ENCODE measurements at places on chromosomes 1 and 21.

DNA sequence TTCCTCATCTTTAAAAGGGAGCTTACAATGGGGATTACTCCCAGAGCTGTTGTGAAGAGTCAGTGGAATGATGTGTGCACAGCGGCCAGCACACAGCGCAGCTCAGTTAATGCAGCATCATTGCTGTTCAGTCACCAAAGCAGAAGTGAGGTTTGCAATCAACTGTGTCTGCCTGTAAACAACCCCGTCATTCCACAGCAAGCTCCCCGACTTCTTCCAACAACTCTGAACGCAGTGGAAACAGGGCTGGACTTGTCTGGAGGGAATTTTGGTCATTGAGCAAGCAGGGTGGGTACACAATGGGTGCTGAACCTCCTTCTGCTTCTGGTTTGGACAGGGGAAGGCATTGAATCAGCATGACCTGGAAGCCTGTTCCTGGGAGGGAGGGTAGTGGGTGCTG is 347.4 kb downstream of the PTPRU start:
- no peak for DNase-seq

GRCh38 chr1:70348399-70349165 is 5.9 kb downstream of the ANKRD13C start:
- no peak for DNase-seq

DNA sequence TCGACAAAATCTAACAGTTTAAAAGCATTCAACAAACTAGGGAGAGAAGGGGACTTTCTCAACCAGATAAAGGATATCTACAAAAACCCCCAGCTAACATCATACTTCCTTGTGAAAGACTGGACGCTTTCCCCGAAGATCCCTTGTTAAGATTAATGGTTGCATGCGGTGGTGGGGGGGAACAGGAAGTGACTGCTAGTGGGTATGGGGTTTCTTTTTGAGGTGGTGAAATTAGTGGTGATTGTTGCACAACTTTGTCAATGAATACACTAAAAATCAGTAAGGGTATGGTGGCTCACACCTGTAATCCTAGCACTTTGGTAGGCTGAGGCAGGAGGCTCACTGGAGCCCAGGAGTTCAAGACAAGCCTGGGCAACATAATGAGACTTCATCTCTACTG is 26.9 kb upstream of the EYA3 start:
- no peak for DNase-seq

- no peak for DNase-seq
Measured at GRCh38 chr1:116766616-116767469, 12.6 kb downstream of the CD2 start.

DNA sequence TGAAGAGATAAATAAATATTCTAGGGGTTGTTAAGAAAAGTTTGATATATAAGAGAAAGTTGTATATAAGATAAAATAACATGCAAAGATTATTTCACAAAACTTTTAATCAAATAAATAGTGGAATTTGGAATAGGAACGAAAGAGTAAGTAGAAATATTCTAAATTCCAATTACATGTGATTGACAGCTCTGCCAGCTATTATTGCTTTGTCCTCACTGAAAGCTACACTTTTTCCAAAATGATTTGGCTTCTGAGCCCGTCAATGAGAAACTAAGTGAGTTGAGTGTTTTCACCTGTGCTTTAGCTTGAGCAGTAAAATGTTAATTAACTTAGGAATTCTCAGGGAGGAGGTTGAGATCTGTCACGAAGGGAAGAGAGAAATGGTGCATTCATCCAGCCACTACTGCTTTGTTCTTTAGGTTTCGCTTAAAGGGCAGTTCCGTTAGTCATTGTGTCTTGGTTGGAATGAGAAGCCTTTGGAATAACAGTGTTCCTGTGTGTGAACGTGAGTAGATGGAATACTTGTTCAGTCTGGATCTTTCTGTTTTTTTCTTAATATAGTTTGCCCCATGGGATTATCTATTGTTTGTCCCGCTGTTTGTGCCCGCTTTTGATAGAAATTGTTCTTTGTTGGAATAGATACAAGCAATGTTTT is 63.3 kb upstream of the CR1L start:
- DNase-seq = no peak

- no peak for DNase-seq
Measured at GRCh38 chr1:218433744-218434143, 88.6 kb downstream of the TGFB2 start.
